ENCODE measurements at places on chromosomes 7 and 10. TPM values are rescaled to one million over a fixed set of nuclear protein-coding genes. Genes with fewer than 3 reads are reported as not detected.

The NANOS1 gene
- total RNA-seq = 1.9 TPM

The CD36 gene
- 138 TPM for total RNA-seq

The GRM3 gene
- total RNA-seq = not detected

The MSMB gene
- not detected for total RNA-seq

The UCN3 gene
- not detected for total RNA-seq

The PDK4 gene
- 294 TPM for total RNA-seq

The FKBP14 gene
- total RNA-seq = 23.8 TPM

The INSYN2A gene
- total RNA-seq = not detected

The STEAP4 gene
- total RNA-seq = 125 TPM

The TMEM213 gene
- total RNA-seq = not detected

The AKR1C8 gene
- not detected for total RNA-seq

The OGDHL gene
- not detected for total RNA-seq
